ENCODE measurements at places on chromosomes 2 and 18.

GRCh38 chr2:146119586-146119985, 1599.7 kb upstream of the ZEB2 start:
- no peak for DNase-seq

GRCh38 chr18:80145196-80145804, 36.2 kb downstream of the ADNP2 start:
- no peak for DNase-seq

DNA sequence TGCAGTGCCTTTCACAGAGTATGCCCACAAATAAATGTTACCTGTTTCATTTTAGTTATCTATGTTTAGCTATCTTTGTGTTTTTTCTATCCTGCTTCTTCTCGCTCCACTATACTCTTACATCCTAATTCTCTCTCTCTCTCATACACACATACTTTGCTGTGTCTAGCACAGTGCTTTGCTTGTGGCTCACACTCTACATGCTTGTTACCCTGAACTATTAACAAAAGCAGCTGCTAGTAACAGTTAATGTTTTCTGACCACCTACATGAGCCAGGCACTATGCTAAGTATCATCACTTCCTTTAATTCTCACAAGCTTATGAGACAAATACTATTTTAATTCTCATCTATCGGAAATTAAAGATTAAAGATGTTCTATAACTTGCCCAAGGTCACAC, 390.5 kb upstream of the HNRNPA3 start:
- no peak for DNase-seq

DNA sequence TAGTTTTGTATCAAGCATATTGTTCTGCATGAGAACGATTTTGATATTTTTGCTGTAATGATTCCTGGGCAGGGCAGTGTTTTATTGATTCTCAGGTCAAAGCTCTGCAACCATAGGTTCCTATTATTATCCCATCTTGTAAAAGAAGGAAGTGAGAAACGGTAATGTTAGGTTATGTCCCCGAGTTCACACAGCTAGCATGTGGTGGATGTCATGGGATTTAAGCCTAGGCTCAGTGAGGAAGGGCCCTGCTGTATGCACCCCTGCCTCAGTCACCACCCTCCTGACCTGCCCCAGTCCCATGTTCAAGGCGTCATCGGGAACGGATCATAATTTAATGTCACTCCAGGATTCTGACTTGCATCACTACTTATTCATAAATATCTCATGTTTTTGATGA, 10.7 kb downstream of the ACP1 start:
- no peak for DNase-seq

GRCh38 chr2:85852937-85853498, 35.8 kb downstream of the ST3GAL5 start:
- no peak for DNase-seq

- DNase-seq = no peak
Observed at GRCh38 chr18:37432436-37433195, 133.0 kb downstream of the CELF4 start.

DNA sequence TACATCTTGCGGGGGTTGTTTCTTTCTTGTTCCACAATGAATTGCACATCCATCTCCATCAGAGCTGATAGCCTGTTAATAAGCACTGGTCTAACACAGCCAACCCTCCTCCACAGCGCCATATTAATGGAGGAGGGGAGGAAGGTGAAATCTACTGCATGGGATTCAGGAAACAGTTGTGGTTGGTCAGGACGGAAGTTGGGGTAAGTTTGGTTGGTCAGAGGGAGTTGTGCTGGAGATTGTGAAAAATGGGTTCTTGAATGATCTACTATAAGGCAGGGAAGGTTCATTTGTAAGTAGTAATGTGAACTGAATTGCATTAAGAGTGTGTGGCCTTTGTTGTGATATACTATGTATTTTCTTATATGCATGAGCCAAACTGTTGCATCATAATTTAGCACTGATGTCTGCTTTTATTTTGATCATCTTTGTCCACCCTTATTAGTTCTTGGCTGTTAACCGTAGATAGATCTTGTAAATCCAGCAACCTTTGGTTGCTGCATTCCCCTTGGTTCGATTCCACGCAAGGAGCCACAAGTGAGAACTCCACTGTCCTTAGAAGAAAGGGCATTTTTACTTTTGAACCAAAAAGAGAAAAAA, 150.6 kb upstream of the MAPRE2 start:
- DNase-seq = no peak

- no peak for DNase-seq
Observed at GRCh38 chr2:75055142-75055819, 96.8 kb downstream of the POLE4 start.

Measured in stimulated activated CD4-positive, alpha-beta T cell treated with anti-CD3 and anti-CD28 coated beads, Interleukin-1b, Interleukin-23, amount 100 ng/mL, for 24 hours (primary cell).